ENCODE measurements at places on chromosomes 6 and 20.

- peak; percentile 100 for DNase-seq
Observed at GRCh38 chr6:82144852-82145340, 102.6 kb downstream of the IBTK start.

DNA sequence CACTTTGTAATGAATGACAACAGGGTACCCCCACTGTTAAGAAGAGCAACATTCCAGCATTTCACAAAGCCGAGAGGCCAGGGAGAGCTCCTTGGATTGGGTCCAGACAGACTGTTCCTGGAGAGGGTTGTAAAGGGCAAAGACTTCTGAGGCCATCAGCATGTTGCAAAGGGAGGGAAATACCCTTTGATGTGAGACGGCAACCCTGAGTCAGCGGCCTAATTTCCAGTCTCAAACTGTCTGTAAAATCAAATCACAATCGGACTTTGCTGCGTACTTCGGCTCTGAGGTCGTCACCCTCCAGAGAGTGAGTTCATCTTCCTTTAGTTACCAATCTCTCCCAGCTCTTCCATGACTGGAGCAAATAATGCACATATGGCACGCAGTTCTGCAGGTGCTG lies 101.0 kb upstream of the DTNBP1 start:
- DNase-seq = peak; percentile 73

- no peak for DNase-seq
Observed at GRCh38 chr20:48807586-48808381, 20.0 kb downstream of the PREX1 start.

DNA sequence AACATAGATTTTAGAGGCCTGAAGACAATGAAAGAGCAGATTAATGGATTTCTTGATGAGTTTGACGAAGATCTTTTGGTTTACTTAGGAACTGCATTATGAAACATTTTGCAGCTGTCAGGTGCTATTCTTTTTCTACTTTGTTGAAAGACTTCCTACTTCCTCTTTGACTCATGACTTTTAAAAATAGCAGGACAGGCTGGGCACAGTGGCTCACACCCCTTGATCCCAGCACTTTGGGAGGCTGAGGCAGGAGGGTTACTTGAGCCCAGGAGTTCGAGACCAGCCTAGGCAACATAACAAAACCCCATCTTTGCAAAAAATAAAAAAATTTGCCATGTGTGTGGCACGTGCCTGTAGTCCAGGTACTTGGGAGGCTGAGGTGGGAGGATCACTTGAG lies 52.0 kb downstream of the ITCH start:
- no peak for DNase-seq

DNA sequence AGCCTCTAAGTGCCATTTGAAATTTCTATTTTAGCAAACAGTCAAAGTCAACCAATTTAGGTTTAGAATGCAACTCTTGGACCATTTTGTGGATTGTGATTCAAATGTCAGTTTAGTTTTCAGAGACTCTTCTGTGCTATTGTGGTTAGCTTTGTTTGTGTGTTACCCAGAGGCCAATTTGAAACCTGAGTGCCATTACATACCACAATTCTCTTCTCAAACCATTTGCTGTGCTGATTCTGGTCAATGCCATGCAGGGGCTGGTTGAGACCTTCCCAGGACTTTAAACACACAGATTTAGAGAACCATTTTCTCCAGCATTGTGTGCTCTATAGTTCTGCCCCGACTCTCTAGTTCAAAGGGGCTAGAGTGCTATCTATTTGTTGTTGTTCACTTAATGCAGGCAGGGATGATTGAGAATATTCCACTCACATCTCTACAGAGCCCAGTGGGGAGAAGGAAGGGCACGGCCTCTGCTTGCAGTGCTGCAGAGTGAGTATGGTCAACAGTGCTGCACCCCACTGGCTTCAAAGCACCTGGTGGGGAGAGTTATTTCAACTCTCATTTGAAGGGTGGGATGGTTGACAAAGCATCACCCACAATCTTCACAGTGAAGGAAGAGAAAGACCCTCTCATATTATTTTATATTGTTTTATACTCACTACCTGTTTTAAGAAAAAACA lies 738.2 kb downstream of the COL12A1 start:
- DNase-seq = no peak

DNA sequence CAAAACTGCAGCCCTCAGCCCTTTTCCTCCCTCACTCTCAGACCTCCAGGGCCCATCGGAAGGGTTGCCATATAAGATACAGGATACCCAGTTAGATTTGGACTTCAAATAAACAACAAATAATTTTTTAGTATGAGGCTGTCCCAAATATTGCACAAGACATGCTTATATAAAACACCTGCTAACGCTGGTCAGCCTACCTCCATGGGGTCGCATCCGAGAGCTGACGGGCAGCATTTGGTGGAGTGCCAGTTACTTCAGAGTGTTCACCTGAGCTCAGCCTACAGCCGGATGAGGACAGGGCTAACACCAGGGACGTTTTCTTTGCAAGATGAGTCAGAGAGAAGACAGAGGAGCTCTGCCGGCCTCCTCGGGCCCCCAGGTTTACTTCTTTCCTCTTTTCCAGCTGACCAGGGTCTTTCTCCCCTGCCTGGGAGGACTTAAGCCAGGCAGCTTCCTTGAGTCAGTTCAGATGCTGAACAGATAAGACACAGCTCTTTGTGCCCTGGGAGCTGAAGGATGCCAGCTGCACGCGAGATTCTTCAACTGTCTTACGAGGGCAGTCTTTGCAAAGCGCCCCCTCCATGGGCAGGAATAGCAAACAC lies 141.2 kb upstream of the KCNG1 start:
- no peak for DNase-seq

GRCh38 chr6:42166444-42167141 lies 6.6 kb upstream of the GUCA1A start:
- peak; percentile 66 for DNase-seq

GRCh38 chr20:34532320-34532719 lies 16.1 kb downstream of the DYNLRB1 start:
- DNase-seq = no peak

DNA sequence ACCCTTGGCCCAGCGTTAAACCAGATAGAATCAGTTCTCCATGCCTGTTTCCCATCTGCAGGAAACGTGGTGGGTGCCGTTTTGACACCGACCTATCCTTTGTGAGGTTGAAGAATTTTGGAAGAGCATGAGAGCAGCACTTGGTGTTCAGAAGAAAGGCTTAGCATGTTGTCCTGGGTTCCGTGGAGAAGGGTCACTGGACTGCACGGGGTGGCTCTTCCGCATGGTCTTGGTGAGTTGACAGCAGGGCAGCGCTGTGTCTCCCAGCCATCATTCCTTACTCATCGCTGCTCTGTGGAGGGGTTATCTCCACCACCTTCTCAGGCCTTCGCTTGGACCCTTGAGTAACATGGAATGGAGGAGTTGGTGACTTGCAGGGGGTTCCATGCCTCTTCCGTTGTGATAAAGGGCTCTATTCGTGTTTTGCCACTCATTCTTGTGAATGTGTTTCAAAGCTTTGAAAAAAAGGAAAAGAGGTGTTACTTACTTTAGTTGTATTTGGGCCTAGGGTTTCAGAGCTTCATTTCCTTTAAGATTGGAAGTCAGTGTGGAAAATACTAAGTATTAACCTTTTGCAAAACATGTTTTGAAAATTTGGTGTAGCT lies 8.2 kb downstream of the HIVEP1 start:
- no peak for DNase-seq

- no peak for DNase-seq
Observed at GRCh38 chr20:11355345-11355744, 562.3 kb upstream of the BTBD3 start.

GRCh38 chr6:138645976-138646640 lies 127.5 kb upstream of the CCDC28A start:
- DNase-seq = no peak

GRCh38 chr6:152428126-152428525 lies 209.0 kb downstream of the SYNE1 start:
- DNase-seq = no peak

- peak; percentile 74 for DNase-seq
Observed at GRCh38 chr20:35329435-35330139, 37.4 kb upstream of the FAM83C start.

- peak; percentile 55 for DNase-seq
Observed at GRCh38 chr6:151012321-151013294, 147.1 kb downstream of the MTHFD1L start.

DNA sequence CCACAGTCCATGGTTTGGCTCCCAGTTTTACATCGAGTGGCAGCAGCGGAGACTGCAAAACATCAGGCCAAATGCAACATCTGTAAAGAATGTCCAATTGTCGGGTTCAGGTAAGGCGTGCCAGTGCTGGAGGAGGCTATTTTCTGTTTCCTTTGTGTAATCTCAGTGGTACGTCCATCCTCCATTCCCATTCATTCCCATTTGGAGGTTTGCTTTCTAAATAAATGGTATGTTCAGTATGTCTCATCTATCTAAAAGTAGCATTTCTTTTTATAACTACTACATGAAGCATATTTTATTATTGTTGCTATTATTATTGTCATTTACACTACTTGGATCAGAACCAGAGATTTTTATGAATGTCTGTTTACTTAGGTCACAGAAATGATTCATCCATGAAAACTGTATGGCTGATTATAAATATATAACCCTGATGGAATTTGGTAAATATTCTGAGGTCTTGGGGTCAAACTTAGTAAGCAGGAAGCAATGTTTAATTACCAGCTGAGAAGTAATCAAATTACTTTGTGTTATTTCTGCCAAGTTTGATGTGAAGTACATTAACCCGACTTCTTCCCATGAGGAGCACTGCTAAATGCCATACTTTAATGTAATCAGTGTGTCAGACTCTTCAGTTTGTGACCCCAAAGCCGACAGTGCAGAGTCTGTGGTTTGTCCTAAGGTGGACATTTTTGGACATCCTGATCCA lies 512.9 kb downstream of the UTRN start:
- peak; percentile 63 for DNase-seq

- DNase-seq = no peak
Observed at GRCh38 chr6:11748591-11749210, 29.9 kb downstream of the ADTRP start.

DNA sequence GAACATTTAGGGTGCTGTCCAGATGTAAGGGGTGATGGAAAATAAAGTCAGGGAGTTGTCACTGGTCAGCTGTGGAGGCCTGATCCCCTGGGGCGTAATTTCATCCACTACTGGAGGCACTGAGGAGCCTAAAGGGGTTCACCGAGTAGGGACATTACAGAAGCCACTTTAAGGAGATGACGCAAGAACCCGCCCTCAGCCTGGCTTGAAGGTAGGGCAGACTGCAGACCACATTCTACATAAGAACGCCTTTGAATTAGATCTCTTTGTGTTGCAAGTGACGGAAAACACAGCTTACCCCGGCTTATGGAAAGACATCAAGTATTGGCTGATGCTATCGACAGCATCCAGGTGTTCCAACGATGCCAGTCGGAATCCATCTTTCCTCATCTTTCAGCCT lies 462.7 kb upstream of the CDH4 start:
- DNase-seq = no peak

DNA sequence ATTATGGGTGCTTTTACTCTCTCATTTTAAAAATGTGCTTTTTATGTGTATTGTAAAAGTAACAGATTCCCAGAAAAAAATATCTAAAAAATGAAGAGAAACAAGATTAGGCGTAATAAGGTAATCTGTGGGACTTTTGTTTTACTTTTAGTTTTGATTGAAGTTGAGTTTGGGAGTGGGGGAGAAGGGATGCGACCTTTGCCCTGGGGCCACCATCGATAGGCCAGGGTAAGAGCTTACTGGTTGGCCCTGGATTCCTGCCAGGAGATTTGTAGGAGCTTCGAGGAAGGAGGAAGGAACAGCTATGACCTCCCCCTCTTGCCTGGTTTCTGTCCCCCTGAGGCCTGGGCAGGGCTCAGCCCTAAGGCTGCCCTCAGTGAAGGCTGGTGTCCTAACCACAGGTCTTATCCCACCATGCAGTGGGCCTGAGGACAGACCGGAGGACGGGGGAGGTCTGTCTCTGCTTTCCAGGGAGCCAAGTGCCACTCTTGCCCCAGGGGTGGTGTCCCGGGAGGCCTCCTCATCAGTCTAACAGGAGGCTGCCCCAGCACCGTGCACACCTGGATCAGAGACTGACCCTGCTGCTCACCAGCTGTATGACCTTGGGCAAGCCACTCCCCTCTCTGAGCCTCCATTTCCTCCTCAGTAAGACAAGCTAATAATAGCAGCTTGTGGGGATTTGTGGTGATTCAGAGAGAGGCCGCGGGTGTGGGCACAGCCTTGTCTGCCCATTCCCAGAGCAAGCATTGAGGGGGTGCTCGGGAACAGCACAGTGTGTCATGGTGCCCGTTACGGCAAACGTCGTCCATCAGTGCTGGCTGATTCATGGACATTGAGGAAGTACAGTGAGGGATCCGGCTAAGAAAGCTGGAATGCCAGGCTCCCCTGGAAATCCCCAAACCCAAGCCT lies 21.2 kb downstream of the TGM2 start:
- DNase-seq = peak; percentile 91

DNA sequence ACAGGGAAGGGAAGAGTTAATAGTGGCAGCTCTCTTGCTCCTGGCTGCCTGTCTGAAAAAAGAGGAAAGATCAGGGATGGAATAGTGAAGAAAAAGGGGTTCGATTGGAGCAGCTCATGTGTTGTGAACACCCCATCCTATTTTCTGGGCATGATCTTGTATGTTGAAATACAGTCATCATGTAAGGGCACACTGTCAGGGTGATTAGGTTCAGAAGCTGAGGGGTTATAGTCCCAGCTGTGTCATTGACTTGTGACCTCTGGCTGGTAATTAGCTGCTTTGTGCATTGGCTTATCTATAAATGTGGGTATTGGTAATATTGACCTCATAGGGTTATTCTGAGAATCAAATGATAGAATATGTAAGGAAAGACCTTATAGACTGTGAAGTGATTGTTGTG lies 30.1 kb downstream of the PHF20 start:
- DNase-seq = no peak

- peak; percentile 57 for DNase-seq
Observed at GRCh38 chr20:32168184-32168910, 39.2 kb downstream of the PLAGL2 start.

DNA sequence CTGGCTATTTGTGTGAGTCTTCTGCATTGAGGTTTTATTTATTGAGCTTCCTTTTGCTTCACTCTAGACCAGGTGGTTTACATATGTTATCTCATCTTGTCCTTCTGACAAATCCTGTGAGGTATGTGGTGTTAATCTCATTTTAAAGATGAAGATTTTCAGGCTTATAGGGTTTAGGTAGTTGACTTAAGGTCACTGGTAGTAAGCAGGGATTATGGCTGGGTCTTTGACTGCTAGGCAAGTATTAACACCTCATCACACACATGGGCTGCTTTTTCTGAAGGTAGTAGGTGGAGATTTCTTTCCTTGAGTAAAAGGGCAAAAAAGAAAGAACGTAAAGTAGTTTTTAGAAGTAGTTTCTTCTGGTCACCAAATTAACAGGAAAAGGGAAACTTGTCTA lies 72.6 kb downstream of the CDKAL1 start:
- DNase-seq = no peak

- no peak for DNase-seq
Observed at GRCh38 chr6:89139509-89140346, 6.1 kb upstream of the PM20D2 start.
